ENCODE measurements at places on chromosomes 3 and 15. TPM values are rescaled to one million over a fixed set of nuclear protein-coding genes. Genes with fewer than 3 reads are reported as not detected.

DNA sequence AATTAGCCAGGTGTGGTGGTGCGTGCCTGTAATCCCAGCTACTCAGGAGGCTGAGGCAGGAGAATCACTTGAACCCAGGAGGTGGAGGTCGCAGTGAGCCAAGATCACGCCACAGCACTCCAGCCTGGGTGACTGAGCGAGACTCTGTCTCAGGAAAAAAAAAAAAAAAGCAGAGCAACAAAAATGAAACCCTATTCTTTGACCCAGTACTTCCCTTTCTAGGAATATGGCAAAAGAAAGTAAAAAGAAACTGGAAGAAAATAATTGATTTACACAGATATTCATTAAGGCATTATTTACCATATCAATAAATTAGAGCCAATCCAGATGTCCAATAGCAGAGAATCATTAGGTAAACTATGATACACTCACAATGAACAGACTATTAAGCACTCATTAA lies 67.0 kb downstream of the GSK3B start:
- H3K36me3 ChIP-seq, result no peaks in the 10 kb centered on the region
- DNase-seq, result no peak
- H3K4me3 ChIP-seq, result no peak overlapping the region

DNA sequence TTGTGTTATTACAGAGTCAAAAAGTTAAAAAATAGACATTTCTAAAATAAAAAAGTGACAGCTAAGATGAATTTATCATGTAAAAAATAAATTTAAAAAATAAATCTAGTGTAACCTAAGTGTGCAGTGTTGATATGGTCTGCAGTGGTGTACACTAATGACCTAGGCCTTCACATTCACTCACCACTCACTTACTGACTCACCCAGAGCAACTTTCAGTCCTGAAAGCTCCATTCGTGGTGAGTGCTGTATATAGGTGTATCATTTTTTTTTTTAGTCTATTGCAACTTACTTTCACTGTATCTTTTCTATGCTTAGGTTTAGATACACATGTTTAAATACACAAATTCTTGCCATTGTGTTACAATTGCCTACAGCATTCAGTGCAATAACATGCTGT lies 459.4 kb upstream of the ROBO1 start:
- H3K4me1 ChIP-seq, result no peaks in the 10 kb centered on the region
- H3K27ac ChIP-seq, result no peak overlapping the region
- no peaks in the 10 kb centered on the region for H3K27me3 ChIP-seq

DNA sequence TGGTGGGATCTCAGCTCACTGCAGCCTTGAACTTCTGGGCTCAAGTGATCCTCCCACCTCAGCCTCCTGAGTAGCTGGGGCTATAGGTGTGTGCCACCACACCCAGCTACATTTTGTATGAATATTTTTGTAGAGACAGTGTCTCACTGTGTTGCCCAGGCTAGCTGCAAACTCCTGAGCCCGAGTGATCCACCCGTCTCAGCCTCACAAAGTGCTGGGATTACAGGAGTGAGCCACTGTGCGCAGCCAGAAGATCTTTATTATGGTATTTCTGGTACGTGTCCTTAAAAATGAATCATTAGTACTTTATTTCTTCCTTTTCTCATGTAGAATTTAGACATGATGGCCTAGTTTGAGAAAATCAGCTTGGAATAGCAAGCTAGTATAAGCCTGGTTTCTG lies 153.3 kb downstream of the BCHE start:
- H3K27ac ChIP-seq, result no peak overlapping the region
- no peak overlapping the region for H3K4me3 ChIP-seq
- no peak for DNase-seq
- no peaks in the 10 kb centered on the region for H3K4me1 ChIP-seq

BCHE gene
- 0.92 TPM for total RNA-seq

TMC3 gene
- total RNA-seq, result not detected
